ENCODE measurements at places on chromosomes 16 and 17.

DNA sequence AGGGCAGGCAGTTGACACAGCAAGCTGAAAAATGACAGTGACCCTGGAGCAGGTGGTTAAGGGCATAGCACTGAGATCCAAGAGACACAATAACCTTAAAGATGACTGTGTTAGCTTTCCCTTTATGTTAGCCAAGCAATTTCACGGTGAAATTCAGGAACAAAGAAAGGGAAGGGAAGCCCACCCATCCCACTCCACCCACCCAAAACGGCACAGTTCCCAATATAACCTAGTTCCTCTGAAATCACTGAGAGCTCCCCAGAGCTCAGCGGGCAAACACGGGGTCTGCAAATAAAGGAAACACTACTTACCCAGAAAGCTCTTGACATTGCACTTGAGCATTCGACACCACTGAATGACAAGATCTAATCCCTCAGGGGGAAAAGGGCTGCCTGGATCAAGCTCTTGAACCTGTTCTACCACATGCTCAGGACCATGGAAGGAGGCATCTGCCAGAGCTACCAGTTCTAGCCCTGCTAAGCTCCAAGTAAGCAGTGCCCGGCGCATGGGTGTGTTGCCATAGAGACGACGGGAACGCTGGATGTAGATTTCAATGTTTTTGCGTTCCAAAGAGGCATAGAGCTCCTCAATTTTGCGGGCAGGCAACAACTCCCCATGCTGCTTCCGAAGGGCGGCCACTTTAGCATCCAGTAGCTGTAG lies 10.6 kb downstream of the BLTP2 start:
- no peak for DNase-seq

- DNase-seq, result no peak
These were observed 144.9 kb downstream of the PARN start for GRCh38 chr16:14485121-14485551.

DNA sequence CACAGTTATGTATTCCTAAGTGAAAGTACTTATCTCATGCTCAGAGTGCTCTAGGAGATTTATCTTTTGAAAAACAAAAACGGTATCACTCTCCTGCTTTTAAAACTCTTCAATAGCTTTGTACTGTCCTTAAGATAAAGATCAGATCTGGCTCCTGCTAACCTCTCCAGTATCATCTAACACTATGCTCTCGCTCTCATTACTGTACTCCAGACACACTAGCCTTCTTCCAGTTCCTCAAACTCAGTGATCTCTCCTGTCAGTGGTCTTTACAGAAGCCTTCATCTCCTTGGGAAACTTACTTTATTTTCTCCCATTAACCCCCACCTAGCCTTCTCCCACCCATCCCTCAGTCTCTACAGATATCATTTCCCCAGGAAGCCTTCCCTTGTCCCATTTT lies 10.1 kb downstream of the ULK2 start:
- no peak for DNase-seq

DNA sequence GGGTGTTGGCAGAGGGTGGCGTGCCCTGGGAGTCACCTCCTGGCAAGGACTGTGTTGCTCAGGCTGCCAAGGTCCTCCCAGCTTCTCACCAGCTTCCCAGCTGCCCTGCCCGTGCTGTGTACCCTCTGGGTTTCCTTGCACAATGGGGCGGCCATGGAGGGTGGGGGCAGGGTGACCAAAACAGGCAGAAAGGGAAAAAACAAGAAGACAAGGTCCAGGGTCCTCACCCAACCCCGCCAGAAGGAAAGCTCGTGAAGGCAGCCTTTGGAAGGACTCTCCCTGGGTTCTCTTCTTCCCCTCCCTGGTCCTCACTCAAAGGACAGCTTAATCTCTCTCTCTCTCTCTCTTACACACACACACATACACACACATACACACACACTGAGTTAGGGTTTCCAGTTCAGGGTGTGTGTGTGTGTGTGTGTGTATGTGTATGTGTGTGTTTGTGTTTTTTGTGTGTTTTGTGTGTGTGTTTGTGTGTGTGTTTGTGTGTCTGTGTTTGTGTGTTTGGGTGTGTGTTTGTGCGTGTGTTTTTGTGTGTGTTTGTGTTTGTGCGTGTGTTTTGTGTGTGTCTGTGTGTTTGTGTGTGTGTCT lies 2.0 kb downstream of the SLC13A5 start:
- DNase-seq, result no peak

- peak; percentile 60 for DNase-seq
These were observed 31.9 kb downstream of the PMP22 start for GRCh38 chr17:15233022-15233805.

DNA sequence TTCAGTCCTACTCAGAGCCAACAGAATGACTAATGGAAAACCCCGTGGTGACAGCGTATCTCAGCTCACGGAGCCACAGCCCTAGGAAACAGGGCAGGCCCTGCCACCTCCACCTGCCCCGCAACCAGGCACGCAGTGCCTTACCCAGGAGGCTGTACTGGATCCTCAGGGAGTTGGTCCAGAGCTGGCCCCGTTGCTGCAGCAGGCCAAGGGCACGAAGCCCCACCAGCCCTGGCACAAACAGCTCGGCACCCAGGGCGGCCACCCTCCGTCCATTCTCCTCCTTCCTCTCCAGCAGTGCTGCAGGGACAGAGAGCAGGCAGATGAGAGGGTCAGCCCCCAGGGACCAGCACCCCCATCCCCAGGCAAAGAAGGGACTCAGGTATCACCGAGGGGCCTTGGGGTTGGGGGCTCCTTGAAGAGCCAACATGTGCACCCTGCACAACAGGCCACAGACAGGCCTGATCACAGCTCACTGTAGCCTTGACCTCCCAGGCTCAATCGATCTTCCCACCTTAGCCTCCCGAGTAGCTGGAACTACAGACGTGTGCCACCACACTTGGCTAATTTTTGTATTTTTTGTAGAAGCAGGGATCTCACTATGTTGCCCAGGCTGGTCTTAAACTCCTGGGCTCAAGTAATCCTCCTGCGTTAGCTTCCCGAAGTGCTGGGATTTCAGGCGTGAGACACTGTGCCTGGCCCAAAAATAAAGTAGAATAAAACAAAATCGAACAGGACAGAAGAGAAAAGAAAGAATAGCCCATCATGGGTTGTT lies 115.7 kb downstream of the RMI2 start:
- no peak for DNase-seq

- no peak for DNase-seq
These were observed 301.6 kb upstream of the RBFOX1 start for GRCh38 chr16:7031031-7031430.

DNA sequence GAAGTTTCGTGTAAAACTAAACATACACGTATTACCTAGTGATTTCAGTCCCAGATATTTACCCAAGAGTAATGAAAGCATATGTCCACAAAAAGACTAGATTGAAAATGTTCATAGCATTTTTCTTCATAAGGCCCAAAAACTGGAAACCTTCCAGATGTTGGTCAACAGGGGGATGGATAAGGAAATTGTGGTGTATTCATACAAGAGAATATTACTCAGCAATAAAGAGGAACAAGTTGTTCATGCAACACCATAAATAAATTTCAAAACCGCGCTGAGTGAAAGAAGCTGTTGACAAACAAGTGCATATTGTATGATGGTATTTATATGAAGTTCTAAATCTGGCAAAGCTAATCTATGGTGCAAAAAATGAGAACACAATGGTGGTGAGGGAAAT lies 54.1 kb upstream of the NFAT5 start:
- DNase-seq, result no peak

- DNase-seq, result no peak
These were observed 91.4 kb upstream of the CCL2 start for GRCh38 chr17:34163646-34164045.

DNA sequence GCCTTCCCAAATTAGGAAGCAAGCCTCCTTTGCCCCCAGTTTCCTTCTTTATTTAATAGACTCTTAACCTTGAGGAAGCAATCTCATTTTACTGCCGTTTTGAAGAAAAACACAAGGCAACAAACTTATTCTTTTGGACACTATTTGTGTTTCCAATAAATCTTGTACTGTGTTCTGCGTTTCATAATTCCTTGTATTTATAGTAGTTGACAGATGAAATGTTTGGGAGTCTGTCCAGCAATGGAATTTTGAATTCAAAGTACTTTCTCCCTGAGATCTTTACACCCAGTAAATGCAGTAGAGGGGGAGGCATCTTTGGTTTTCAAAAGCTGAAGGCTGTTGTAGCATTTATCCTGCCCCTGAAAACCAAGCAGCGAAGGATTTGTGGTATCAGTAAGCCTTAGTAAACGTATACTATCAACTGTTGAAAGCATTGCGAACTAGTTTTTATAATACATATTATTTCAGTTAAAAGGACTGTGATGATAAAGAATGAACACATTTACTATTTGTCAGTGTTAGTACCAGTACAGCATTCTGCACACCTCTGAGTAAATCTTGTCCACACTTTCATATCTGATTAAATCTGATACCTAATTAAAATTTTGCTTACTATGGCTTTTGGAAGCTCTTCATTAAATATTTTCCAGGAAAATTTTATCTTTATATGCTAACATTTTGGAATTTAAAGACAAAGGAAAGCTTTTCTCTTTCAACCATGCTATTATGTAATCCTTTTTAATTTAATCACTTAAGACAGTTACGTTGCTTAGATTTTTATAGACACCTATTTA lies 83.1 kb downstream of the TNRC6C start:
- DNase-seq, result no peak

- no peak for DNase-seq
These were observed 511.9 kb downstream of the HAPSTR1 start for GRCh38 chr16:9603316-9603715.

- no peak for DNase-seq
These were observed 4.5 kb upstream of the NOD2 start for GRCh38 chr16:50688867-50689266.

DNA sequence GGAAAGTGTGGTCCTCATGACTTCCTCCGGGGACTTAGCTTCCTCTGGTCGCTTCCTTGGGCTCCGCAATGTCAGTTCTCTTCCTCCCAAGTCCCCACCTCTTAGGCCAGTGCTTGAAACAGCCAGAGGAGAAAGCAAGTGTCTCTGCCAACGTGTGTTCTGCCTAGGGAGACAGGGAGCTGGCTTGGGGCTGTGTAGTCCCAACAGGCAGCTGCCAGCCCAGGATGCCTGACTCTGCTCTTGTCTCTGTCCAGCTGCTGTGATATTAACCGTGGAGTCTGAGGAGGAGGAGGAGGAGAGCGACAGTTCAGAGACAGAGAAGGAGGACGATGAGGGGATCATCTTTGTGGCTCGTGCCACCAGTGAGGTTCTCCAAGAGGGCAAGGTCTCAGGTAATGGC lies 13.5 kb upstream of the PLEKHG4 start:
- no peak for DNase-seq

DNA sequence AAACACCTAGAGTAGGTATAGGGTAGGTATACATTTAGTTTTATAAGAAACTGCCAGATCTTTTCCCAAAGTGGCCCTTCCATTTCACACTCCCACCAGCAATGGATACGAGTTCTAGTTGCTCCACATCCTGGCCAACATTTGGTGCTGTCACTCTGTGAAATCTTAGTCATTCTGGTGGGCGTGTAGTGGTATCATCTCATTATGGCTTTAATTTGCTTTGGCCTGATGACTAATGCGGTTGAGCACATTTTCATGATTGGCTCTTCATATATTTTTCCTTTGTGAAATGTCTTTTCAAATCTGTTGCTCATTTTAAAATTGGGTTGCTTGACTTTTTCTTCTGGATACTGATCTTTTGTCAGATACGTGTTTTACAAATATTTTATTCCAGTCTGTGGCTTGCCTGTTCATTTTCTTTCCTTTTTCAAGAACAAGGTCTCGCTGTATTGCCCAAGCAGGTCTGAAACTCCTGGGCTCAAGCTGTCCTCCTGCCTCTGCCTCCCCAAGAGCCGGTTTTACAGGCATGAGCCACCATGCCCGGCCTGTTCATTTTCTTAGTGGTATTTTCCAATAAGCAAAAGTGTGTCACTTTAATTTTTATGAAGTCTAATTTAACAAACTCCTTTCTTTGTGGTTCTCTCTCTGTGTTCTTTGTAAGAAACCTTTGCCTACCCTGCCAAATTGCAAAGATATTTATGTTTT lies 192.4 kb downstream of the SEC14L1 start:
- DNase-seq, result no peak

GRCh38 chr16:11914210-11915113 lies 1.3 kb downstream of the GSPT1 start:
- peak; percentile 15 for DNase-seq

DNA sequence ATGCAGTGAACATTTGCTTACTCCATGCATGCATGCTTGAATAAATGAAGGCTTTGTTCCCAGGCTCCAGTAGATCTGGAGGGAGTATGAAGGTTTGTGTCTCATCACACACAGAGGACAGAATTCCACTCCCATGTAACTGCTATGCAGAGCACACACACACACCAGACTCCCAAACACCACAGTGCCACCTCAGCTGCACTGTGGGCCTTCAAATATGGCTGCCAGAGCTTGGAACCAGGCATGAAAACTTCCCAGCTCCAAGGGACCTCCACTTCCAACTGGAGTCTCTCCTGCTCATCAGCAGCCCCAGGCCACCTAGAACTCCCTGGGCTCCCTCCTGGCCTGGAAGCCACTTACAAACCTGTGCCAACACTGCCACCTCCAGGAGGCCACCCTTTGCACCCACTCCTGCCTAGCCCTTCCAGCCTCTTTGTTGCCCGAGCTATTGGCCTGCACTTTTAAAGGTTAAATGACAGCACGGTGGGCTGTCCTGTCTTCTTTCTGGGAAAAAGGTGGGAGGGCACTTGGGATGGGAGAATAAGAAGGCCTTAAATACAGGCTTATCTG lies 151.2 kb downstream of the ZNF423 start:
- DNase-seq, result no peak

- DNase-seq, result no peak
These were observed 80.5 kb downstream of the MYH13 start for GRCh38 chr17:10292057-10292937.

DNA sequence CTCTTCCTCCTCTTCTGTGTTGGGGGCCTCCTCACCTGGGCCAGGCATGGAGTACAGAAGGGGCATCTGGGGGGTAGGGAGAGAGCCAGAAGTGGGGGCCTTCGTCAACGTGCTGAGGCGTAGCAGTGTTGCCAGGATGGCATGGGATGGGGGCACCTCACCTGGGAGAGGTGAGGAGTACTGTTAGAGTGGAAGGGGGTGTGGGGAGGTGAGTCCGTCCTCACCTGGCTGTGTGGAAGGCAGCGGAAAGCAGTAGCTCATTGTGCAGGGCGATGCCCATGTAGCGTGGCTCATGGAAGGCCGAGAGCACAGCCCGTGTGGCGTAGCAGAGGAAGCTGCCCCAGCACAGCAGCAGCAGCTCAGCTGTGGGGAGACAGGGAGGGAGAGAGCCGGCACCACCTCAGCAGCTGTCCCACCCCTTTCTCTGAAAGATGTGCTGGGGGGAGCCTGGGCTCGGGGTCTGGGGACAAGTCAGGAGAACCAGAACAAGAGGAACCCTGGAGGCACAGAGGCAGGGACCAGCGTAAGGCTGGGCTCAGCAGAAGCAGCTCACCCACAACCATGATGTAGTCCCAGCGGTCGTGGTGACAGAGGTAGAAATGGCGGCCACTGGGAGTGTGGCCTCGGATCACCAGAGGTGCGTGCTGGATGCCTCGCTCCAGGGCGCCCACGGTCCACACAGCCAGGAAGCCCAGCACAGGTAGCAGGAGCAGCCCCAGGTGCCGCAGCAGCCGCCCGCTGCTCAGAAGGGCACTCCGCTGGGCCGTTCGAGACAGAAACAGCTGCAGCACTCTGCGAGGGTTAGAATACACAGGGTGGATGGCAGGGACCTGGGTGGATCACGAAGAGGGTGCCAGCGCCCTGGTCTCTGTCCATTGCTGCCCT lies 9.0 kb downstream of the GPR179 start:
- no peak for DNase-seq
